ENCODE measurements at places on chromosomes 2 and 18.
A peak's percentile ranks its signal among the peaks of the same experiment; 100 is the strongest.

DNA sequence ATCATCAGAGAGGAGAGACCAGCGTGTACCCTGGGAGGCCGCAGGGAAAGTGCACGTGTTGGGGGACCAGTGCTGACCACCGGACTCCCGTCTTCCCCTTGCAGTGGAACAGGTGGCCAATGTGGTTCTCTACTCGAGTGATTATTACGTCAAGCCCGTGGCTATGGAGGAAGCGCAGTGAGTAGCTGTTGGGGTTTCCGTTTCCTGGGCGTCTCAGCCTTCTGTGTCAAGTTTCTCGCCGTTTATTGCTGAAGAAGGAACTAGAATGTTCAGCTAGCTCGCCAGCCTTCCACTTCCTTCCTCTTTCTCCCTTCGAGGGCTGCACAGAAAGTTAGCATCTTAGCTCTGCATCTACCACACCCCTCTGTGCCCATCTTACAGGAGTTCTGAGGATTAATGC lies 22.8 kb upstream of the DGKD start:
- DNase-seq: peak; percentile 39

GRCh38 chr18:59265246-59265973 lies 7.8 kb downstream of the RAX start:
- DNase-seq: no peak

DNA sequence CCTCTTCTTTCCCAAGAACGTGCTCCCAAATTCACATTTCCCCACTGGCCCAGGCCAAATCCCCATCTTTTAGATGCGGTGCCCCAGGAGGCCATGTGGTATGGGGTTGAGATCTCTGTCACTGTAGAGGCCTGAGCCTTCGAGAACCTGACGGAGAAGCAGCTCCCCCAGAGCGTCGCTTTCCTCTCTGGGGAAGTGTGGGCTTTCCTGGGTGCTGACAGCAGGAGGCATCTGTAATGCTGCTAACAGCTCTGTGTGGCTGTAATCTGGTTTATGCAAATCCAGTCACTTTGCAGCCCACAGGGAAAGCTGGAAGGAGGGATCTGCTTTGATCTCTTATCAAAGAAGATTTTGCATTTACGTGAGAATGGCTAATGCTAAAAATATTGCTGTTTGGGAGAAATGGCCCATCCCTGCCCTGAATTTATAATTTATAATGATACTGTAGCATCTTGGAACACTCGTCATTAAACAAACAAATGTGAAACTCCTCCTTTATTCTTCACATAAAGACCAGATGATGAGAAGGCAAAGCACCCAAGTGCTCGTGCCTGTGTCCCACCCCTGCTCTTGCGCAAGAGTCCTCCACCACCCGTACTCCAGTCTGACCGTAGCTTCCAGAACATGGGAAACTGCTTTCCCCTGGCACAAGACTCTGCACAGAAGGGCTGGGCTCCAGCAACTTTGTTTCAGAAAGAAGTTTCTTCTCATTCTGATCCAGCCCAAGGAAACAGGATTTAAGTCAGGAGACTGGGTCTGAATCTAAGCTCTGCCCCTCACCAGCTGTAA lies 109.9 kb upstream of the EPC2 start:
- no peak for DNase-seq

DNA sequence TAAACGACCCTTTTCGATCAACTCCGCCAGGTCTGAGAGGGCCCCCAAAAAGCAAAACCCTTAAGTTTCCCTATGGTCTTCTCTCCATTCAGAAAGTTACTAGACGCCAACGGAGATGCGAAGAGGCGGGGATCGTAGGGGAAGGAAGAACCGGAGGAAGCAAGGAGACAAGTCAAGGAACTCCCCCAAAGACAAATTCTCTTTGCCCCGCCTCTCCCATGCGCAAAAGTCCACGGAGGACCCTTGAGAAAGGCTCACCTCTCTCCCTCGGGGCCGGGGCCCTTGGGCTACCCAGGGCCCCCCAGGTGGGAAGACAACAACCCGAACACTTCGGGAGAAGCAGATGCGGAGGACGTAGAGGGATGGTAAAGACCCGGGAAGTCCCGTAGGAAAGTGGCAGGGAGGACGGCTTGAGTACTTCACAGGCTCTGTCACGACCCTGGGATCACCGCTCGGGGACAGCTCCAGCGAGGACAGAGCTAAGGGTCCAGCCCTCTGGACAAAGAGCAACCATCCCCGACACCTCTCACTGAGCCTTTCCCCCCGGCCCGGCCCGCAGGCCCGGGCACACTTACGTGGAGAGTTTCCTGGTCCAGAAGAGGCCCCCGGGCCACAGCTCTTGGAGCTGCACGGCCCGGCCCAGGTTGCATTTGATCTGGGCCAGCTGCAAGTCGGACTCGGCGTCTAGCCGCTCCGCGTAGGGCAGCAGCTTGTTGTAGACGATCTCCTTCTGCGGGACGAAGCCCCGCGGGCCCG lies 647 bp downstream of the PSME4 start:
- peak; percentile 61 for DNase-seq

DNA sequence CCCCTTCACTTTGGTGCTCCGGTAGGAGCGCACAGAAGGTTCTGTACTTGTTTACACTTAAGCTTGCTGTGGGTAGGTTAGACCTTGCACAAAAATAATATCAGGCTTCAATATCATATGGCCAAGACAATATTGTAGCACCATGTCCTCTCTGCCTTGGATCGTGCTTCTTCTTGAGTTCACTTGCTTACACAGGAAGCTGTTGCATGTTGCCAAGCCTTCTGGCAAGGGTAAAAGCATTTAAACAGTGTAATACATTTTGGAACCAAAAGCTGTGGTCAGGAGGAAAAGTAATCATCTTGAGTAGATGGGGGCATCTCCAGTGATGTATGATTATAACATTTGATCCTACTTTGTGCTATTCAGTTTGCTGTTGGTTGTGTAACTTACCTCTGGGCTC lies 197.5 kb downstream of the LTBP1 start:
- DNase-seq: no peak

DNA sequence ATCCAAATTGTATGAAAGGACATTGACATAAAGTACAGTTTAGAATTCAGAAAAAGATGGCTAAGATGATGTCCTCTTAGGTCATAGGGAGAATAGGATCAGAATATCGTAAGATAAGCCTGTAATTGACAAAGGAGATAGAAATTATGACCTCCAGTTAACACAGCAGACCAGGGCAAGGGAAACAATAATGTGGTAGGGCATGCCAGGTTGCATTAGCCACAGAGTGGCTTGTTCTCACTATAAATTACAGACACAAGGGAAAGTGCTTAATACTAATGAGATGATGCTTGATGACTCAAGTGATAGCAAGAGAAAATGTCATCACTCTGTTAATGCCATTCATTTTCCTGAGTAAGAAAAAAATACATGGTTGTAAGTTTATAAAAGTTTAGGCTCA lies 48.9 kb upstream of the LRP1B start:
- no peak for DNase-seq

GRCh38 chr2:109447251-109447661 lies 166.5 kb downstream of the SEPTIN10 start:
- no peak for DNase-seq

- DNase-seq: no peak
These were observed 167.8 kb downstream of the NUP35 start for GRCh38 chr2:183292028-183292427.

DNA sequence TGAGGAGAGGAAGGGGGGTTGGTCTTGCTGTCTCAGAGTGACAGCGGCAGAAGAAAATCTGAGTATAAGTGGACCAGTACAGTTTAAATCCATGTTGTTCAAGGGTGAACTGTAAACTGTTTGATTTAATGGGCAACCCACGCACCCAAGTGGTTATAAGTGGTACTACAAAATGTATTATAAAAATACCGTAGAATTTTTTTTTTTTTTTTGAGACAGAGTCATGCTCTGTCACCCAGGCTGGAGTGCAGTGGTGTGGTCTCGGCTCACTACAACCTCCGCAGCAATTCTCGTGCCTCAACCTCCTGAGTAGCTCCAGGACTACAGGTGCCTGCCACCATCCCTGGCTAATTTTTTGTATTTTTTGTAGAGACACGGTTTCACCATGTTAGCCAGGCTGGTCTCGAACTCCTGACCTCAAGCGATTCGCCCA lies 2.1 kb upstream of the CHCHD5 start:
- DNase-seq: peak; percentile 32

GRCh38 chr2:7899923-7900322 lies 781.9 kb upstream of the ID2 start:
- DNase-seq: no peak

DNA sequence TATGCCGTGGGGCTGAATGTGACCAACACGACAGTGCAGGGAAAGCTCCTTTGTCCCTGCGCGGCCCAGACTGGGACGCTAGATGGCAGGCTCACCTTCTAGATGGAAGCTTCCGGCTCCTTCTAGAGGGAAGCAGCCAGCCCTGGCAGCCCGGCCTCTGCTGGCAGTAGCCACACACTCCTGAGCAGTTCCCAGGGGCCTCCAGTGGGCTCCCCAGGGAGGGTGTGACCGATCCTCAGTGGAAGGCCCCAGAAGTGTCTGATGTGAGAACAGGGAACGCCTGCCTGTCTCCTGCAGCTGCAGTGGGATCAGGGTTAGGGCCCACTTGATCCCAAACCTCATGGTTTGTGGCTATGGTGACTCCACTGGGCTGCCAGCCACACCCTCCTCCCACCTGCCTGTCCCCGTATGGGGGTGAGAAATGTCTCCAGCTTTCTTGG lies 48.5 kb upstream of the LRPPRC start:
- peak; percentile 91 for DNase-seq

GRCh38 chr18:72089432-72089831 lies 454.7 kb downstream of the CBLN2 start:
- DNase-seq: no peak

DNA sequence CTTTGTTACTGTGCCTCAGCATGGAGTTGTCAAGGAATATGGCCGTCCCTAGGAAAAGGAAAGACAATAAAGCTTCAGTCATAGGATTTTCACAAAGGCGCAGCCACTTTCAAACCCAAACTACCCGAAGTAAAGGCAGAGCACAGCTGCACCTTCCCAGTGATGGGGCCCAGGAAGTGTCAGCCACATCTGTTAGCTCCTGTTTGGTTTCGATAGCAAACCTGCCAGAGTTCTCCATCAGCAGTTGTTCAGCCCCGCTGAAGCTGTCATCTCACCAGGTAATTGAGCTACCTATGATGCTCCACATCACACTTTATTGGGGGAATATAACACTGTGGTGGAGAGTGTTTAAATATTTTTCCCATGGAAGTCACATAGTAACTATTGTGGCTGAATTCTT lies 80.7 kb downstream of the LRATD1 start:
- no peak for DNase-seq

DNA sequence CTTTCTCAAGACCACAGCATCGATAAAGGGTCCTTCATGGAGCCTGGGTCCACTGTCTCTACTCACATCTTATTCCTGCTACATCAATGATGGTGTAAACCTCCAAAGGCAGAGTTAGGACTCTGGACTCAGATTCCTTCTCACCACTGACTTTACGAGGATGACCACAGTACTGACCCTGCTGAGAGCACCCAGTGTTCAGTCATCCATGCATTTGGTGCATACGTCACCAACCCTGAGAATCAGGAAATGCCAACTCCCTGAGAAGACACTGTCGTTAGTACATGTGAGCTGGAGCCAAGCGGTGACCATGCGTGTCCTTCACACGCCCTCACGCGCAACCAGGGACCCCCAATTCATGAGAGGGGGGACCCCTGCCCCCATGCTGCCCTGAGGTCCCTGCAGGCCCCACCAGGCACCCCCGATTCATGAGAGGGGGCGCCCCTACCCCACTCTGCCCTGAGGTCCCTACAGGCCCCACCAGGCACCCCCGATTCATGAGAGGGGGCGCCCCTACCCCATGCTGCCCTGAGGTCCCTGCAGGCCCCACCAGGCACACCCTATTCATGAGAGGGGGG lies 178.4 kb upstream of the TPO start:
- no peak for DNase-seq
